ENCODE measurements at places on chromosomes 3 and 15.

DNA sequence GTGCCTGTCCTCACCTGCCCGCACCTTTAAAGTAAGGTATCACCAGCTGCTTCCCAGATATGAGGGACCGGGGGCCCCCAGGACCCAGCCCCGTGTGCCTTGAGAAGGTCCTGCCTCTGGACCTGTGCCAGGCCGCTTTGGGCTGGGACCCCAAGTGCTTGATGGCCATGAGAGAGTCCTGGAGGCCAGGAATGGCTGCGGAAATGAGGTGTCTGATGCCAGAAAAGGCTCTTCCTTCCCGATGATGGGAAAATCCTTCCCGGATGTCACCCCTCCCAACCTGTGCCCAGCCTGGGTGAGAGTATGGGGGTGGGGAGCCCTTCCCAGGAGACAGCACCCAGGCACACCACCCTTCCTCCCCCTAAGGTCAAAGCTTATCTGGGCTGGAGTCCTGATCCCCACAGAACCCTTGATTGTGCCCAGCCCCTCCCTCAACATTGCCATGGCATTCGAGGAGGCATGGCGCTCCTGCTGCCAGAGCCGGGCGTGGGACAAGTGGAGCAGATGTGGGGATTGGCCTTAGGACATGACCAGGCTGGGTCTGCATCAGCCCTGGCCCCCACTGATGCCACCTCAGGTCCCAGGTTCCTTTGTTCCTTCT is 14.2 kb downstream of the SEMA3F start:
- no peak for DNase-seq

DNA sequence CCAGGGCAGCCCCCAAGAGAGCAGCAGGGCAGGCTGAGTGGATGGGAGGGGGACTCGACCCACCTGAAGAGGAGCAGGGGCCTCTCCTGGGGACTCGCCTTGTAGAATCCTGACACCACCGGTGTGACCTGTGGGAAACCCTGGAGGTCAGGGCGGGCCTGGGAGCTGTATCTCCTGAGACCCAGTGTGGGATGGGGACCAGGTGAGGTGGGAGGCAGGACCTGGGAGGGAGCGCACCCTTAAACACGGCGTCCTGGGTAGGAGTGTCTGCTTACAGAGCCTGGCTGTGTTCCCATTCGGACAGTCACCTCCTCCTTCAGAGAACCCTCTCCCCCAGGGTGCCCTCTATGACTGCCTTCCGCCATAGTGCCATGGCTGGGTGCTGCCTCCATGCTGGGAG is 27.1 kb downstream of the C15orf39 start:
- DNase-seq: no peak

DNA sequence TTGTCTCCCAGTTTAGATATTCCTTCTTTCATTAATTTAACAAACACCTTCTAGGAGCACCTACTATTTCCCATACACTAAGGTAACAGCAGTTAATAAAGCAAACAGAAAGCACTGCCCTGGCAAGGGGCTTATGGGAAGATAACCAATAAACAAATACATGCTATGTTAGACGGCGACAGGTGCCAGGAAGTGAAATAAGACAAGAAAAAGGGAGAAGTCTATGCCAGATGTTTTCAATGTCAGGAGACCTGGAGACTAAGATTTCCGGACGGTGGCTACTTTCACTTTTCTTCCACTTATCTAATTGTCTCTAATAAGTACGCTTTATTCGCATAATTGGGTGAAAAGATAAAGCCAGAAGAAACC is 32.5 kb upstream of the ZNF445 start:
- DNase-seq: no peak

DNA sequence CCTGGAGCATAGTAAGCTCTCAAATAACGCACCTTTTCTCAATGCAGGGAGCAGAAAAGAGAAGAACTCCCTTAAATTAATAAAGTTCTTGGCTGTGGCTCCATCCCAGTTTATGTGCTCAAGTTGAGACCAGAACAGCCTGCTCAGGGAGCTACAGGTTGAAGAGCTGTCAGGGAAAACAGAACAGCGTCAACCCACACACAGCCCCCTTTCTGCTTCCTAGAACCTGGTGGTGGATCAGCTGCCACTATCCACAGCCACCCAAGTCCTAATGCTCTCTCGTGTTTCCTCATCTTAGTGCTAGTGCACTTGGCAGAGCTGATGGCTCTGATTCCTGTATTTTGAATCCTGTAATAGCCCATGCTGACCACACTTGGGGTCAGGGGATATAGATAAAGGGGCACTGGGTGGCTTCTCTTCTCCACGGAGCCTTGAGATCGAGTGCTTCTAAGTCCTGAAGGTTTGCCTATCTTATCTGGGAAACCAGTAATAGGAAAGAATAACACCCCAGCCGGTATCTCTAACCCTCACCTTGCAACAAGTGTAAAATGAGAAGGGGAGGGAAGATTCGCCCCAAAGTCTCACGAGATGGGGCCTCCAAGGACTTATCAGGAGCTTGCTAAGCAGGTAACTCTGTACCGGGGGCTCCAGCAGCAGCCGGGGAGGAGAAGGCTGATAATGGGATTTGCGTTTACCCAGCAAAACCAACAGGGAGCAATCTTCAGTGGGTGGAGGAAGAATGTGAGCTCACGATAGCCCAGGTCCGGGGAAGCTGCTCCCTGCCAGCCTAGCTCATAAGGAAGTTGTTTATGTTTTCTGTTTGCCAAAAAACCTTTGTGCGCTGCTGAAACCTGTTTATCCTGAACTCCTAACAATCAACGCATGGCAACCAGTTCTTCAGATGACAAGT is 136.2 kb upstream of the ICE2 start:
- DNase-seq: no peak

- no peak for DNase-seq
Measured at GRCh38 chr3:141538568-141539240, 51.9 kb downstream of the RASA2 start.

- DNase-seq: no peak
Measured at GRCh38 chr3:154844863-154845262, 235.3 kb upstream of the MME start.

GRCh38 chr3:55899887-55900286 is 412.8 kb upstream of the WNT5A start:
- no peak for DNase-seq

DNA sequence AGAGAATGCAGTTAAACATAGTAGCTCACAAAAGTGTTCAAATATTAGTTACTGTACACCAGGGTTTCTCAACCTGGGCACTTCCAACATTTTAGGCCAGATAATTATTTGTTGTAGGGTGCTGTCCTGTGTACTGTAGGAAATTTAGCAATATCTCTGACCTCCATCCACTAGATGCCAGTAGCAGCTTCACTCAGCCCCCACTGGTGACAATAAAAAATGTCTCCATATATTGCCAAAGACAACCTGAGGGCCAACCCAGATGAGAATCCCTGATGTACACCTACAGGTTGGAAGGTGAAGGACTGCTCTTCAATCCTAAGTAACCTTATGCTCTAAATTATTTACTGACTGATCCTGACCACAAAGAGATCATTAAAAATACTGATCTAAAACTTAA is 32.5 kb downstream of the DCUN1D1 start:
- DNase-seq: no peak

DNA sequence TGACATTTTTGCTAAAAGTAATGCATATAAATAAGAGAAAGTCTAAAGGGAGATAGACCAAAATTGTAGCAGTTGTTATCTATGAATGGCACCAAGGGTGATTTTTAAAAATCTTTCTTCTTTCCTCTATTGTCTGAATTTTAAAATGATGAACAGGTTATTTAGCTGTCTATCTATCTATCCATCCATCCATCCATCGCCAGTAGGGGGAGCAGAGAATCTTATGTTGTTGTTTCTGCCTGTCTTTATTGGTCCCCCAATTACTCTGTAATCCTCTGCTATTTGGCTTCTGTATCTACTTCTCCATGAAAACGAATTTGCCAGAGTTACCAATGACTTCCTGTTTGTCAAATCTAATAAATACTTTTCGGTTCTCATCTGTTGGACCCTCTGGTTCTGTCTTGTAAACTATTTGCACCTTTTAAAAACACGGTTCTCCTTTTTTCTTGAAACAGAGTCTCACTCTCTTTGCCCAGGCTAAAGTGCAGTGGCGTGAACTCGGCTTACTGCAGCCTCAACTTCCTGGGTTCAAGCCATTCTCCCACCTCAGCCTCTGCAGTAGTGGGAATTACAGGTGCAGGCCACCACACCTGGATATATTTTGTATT is 86.0 kb downstream of the ECT2 start:
- peak; percentile 82 for DNase-seq

DNA sequence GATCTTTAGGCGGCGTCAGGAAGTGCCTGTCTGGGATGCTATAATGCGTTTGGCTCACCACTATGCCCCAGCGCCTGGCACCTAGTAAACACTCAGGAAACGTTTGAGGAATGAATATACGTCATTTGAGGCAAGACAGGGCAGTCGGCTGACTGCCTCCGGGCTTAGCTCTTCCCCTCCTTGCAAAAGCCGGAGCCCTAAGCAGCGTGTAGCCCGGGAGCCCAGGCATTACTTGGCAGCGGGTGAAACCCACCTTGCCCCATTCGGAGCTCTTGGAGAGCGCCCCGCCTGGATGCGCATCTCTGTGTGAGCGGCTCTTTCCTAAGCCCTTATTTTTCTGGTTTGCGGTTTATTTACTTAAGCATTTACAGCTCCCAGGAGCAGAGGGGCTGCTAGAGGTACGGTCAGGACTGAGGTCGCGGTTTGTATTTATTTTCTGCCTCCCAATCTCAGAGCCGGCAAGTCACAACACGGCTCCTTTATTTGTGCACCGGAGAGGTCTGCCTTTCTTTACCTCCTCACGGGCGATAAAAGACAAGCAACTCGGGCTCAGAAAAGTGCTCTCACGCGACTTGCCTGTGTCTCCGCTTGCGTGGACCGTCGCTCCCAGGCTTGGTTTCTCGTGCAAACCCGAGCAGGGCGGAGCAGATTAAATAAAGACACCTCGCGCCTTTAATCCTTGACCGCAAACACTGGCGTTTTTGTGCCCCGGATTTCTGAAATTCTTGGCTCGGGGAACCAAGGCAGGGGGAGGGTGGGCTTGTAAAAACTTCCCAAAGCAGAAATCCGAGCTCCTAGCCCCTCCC is 737 bp upstream of the ITPR1 start:
- peak; percentile 30 for DNase-seq

DNA sequence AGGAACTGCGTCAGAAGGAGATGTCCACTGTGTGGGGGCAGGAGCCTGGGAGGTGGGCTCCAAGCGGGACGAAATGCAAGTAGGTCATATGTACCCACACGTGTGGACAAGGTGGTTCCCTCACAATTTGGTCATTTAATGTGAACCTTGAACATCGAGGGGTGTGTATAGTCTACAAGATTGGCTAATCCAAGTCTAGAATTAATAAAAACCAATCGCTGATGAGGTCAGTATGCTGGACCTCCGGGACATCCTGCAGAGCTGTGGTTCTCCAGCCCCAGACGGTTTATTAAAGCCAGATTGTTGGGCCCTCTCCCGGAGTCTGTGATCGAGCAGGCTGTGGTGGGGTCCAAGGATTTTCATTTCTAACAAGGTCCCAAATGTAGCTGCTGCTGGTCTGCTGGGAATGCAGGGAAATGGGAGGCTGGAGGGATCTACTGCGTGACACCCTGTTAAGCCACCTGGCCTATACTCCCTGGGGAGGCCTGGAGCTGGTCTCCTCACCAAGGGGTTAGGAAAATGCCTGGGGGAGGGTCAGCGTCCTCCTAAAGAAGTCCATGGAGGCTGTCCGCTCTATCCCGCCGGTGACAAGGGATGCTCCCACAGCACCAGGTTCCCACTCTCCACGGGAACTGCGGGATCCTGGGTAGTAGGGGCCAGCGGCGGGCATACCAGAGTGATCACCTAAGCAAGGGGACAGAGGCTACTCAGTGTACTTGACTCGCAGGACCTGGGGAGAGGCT is 25.1 kb downstream of the PCSK6 start:
- DNase-seq: no peak

DNA sequence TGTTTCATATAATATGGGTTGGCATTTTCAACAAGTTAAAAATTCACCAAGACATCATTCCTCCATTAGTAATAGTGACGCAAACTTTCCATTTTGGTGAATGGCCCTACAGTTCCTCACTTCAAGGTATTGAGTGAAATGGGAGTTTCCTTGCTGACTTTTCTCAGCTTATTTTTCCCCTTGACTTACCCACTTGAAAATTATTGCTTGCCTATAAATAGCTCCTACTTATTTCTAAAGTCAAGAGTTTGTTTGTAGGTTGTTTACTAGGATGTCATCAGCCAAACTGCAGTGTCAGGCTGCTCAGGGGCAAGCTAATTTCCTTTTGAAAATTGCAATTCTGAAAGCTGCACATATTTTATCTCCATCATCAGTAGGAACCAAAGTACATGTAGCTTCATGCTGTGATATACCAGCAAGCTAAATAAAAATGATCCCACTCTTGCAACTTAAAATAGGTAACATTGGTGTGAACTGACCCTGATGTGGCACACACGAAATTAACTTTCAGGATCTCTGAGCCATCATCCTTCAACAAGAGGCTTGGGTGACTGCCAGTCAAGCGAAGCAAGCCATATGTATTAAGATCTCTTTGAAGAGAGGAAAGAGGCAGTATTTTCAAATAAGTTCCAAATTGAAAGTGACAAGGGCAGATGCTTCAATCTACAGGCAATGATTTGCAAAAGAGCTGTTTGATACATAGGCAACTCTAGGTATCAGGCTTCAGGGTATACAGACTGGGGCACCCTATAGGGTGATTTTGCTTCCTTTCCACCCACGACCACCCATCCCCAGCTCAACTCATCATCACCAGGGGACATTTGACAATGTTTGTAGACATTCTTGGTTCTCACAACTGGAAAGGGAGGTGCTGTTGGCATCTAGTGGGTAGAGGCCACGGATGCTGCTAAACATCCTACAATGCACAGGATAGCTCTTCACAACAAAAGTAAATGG is 66.8 kb upstream of the RASGRP1 start:
- no peak for DNase-seq

GRCh38 chr3:172478116-172478515 is 29.9 kb upstream of the GHSR start:
- no peak for DNase-seq

- no peak for DNase-seq
Measured at GRCh38 chr3:87462228-87462627, 185.8 kb upstream of the POU1F1 start.

GRCh38 chr15:40855706-40856234 is 11.9 kb downstream of the SPINT1 start:
- no peak for DNase-seq

- no peak for DNase-seq
Measured at GRCh38 chr3:11637901-11638458, 5.7 kb downstream of the VGLL4 start.

GRCh38 chr3:29934751-29935150 is 653.9 kb downstream of the RBMS3 start:
- no peak for DNase-seq

GRCh38 chr3:75341324-75342067 is 322.6 kb upstream of the FRG2C start:
- no peak for DNase-seq
